Right renal pelvis (tissue), 4 donors: ENCODE measurements at places on chromosomes 11 and 22. TPM values are rescaled to one million over a fixed set of nuclear protein-coding genes. Genes with fewer than 3 reads are reported as not detected.

GRCh38 chr11:20090654-20091374 lies 69.5 kb downstream of the DBX1 start:
- DNase-seq: no peak

- no peak for DNase-seq
These were observed 63.4 kb downstream of the AAMDC start for GRCh38 chr11:77884186-77884828.

Gene DRD4
- polyA plus RNA-seq: 1.7 TPM

Gene TSPO
- 20.9 TPM for polyA plus RNA-seq

GRCh38 chr22:39381009-39381755 lies 18.4 kb upstream of the TAB1 start:
- DNase-seq: no peak

DNA sequence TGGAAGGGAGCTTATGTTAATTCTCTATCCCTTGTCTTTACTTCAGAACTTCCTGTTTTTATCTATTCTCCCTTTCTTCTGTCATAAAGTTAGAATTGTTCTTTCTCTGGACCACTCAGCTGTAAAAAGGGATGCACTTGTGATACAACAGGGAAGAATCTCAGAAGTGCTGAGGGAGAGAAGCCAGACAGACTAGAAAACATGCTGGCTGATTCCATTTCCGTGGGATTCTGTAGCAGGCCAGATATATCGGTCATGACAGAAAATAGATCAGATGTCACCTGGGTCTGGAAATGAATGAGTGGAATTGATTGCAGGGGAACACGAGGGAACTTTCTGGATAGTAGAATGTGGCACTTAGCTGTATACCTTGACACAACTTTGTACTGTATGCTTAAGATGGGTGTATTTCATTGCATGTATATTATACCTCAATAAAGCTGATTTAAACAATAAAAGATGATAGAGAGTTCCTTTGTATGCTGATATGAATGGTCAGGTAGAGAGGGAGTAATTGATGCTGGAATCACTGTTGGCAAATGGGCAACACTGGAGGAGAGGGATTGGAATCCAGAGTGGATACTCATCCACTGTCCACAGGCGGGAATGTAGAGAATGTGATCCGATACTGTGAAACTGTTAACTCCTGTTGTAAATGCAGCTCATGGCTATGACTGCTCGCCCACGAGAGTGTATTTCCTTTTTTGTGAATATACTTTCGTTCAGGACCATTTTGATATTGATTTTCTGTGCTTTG lies 59.6 kb downstream of the ATXN10 start:
- DNase-seq: no peak

GRCh38 chr11:101128571-101129202 lies 926 bp downstream of the PGR start:
- DNase-seq: no peak

Gene TRIM29
- 3.8 TPM for polyA plus RNA-seq

Gene GAL3ST1
- 42.8 TPM for polyA plus RNA-seq

GRCh38 chr22:33315954-33316353 lies 257.8 kb upstream of the SYN3 start:
- DNase-seq: no peak

GRCh38 chr11:83330303-83330702 lies 44.1 kb upstream of the CCDC90B start:
- DNase-seq: no peak

Gene MRGPRX3
- polyA plus RNA-seq: not detected

DNA sequence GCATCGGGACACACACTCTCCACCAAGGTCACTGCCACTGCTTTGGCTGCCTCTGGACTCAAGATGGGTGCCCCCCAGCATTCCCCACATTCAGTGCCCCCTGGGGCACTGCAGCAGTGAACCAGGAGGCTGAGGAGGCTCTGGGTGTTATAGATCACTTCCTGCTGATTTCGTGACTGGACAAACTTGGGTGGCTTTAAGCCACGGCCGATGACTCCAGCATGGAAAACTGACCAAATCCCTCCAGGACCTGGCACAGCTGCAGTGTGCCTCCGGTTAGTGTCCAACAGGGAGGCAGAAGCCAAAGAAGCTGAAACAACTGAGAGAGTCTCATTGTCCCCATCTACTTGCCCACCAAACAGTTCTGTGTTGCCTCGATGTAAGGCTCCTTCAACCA lies 1.2 kb upstream of the GANAB start:
- no peak for DNase-seq

Gene APOL4
- 10.5 TPM for polyA plus RNA-seq

Gene NCF4
- polyA plus RNA-seq: 2.9 TPM

DNA sequence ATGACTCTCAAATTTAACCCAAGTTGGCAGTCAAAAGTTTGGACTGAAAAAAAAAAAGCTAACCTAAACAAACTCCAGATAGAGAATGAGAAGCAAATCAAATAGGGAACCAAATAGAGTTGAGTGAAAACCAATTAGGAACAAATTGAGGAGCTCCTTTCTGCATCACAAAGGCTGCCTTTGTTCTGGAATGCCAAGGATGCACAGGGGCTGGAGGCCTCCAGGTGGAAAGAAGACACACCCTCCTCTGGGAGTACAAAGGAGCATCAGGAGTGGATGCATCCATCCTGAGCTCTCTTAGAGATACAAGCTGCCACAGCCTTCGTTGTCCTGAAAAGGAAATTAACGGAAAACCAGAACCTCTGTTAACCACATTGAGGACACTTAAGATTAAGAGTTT lies 73.3 kb downstream of the MRGPRX1 start:
- no peak for DNase-seq

DNA sequence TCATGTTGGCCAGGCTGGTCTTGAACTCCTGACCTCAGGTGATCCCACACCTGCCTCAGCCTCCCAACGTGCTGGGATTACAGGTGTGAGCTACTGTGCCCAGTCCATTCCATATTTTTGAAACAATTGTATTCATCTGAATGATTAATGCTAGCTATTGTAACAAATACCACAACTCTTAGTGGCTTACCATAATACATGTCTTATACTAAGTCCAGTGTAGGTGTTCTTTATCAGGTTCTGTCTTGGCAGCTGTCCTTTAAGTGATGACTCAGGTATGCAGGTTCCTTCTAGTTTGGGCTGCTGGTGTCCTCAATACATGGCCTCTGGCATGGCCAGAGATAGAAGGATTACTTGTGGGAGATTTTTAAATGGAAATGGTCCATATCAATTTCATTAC lies 39.0 kb downstream of the UVRAG start:
- DNase-seq: no peak

Gene MYOD1
- not detected for polyA plus RNA-seq

- DNase-seq: no peak
These were observed 82.7 kb downstream of the TP53I11 start for GRCh38 chr11:44868021-44868420.

- no peak for DNase-seq
These were observed 10.1 kb upstream of the HTR3B start for GRCh38 chr11:113894421-113894996.

- no peak for DNase-seq
These were observed 23.9 kb downstream of the NEFH start for GRCh38 chr22:29503811-29504372.

DNA sequence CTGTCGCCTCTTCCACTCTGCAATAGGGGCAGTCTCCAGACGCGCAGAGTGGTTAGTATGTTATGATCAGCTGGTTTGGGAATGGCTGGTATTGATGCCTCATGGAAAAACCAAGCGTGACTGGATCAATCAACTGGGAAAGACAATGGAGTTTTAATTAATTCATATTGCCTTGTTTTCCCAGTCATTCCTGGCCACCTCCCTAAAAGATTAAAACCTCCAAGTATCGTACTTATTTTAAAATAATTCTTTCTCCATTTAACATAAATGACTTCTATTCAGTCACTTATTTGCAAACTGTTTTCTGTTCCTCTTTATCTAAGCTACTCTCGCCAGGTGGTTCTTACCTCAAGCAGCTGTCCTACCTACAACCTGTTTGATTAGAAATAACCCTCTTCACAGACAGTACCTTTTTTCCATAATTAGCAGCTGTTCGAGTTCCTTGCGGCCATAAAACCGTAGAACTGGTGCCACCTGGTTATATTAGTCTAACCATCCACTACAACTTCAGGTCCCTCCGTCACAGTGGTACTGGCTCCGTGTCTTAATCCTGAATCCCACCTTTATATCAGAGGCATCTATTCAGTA lies 898 bp downstream of the ZNF215 start:
- no peak for DNase-seq

- DNase-seq: no peak
These were observed 2.5 kb downstream of the USP47 start for GRCh38 chr11:11844272-11844671.

GRCh38 chr11:33996498-33997454 lies 54.8 kb upstream of the CAPRIN1 start:
- DNase-seq: peak; percentile 57

Gene DKK3
- 74.3 TPM for polyA plus RNA-seq

Gene ZBED4
- polyA plus RNA-seq: 18.2 TPM

GRCh38 chr11:86696451-86696850 lies 24.0 kb upstream of the ME3 start:
- DNase-seq: no peak

DNA sequence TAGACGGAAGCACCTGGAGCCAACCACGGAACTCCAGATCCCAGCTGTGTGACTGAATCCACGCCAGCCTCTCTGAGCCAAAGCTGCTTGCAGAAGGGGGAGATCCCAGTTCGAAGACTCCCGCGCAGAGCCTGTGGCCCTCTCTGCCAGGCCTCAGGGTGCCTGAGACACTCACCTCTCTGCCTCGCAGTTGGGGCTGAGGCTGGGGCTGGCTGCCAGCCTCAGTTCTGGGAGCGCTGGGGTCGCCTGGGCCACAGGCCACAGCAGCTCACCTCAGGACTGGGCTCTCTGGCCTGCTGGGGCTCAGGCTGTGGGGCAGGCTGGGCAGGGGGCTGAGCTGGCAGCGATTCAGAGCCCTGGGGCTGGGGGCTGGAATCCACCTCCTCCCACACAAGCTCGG lies 8.2 kb upstream of the IGF2 start:
- no peak for DNase-seq

DNA sequence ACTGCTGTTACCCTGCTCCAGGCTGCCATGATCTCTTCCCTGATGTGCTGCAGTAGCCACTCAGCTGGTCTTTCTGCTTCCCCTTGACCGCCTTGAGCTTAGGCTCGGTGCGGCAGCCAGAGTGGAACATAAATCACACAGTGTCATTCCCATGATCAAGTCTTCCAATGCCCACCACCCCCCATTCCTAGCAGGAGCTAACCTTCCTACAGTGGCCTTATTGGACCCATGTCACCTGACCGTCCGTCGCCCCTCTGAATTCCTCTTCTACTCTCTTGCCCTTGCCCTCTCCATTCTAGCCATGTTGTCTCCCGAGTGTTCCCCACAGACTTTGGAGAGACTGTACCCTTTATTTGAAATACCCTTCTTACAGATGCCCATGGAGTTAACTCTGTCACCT lies 43.4 kb downstream of the OTOG start:
- no peak for DNase-seq

DNA sequence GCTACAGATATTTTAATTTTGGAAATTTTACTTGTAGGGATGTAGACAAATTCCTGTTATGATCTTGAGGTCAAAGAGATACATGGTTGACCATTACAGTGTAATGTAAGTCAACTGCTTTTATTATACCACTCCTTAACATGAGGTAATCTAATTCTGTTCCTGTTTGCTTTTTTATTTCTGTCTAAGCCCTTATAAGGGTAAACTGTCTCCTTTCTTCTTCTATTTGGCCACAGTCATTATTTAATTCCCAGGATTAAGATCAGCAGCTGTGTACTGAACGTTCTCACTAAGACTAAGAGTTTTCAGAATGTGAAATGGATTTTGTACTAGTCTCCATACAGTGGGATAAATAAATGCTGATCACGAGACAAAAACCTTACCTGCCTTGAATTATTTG lies 32.8 kb downstream of the C2CD3 start:
- no peak for DNase-seq

Gene KAT5
- 68.9 TPM for polyA plus RNA-seq

GRCh38 chr22:45202333-45203149 lies 38.2 kb downstream of the KIAA0930 start:
- DNase-seq: no peak

DNA sequence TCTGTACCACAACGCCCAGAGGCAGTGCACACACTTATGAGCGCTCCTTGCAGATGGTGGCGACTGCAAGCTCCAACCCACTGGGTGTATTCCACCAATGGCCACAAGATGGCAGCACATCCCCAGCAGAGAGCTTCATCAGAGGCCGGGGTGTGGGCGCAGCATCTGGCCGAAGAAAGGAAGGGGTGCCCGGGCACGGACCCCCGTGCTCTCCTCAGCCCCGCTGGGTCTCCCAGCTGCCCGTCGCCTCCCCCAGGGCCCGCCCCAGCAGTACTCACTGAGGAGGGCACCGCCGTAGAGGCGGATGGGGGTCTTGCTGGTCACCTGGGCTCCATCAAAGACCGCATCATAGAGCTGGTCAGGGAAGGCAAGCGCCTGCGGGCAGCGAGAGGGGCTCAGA lies 14.2 kb downstream of the TP53I11 start:
- DNase-seq: peak; percentile 74

DNA sequence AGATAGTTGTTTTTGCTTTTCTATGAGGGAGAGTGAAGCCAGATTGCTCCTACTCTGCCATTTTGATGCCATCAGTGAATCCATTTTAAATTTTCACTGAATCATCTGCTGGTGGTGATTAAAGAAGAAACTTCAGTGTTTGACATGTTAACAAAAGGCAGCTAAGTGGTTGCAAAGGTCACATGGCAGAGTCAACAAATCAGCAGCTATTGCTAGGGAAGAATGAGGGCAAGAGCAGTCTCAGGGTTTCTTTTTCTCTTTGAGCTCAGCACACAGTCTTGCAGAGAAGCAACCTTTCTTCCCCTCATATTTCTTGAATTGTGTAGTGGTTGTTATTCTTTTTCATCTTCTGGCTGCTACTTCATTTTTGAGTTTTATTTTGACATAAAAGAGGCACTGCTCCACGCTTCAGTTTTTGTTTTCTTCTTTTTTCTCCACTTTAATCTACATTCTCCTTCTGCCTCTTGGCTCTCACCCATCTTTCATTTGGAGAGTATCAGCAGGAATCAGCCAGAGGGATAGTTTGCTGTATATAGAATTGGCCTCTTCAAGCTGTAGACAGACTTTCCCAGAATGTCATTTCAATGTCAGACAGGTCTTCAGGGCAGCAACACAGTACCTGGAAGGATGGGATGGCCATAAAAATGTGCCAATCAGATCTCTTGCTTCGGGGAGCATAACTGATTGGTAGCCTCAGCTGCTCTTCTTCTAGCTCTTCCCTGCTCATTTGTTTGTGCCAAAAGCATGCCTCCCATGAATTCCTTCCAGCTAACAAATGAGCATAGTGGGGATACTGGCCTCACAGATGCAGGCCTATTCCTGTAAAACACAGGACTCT lies 153.9 kb downstream of the TRPC6 start:
- DNase-seq: no peak

Gene SPI1
- 3.4 TPM for polyA plus RNA-seq

Gene RASD2
- polyA plus RNA-seq: 2.0 TPM

Gene IGLL1
- polyA plus RNA-seq: 0.51 TPM

GRCh38 chr11:68936676-68937620 lies 33.3 kb downstream of the IGHMBP2 start:
- no peak for DNase-seq

DNA sequence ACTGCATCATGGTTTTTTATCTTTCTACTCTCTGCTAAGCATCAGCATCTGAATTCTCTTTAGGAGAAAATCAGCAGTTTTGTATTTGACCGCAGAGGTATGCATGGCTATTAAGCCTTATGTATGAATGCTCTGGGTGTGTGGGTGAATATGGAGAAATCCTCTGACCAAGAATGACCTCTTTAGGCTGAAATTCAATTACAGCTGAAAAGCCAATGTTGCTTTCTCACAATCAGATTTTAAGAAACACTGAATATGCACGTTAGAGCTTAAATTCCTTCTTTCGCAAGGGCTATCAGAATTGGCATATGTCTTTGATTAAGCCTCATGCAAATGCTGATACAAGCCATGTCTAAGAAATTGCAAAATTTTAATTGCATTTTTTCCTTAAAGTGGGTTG lies 43.2 kb downstream of the ARHGAP42 start:
- DNase-seq: no peak

Gene MPZL3
- 6.0 TPM for polyA plus RNA-seq

Gene CAT
- 181 TPM for polyA plus RNA-seq

Gene PSMA1
- polyA plus RNA-seq: 198 TPM
